ENCODE measurements at places on chromosomes 2 and 18. TPM values are rescaled to one million over a fixed set of nuclear protein-coding genes. Genes with fewer than 3 reads are reported as not detected.

The GALNT14 gene
- not detected for total RNA-seq

The SLC39A6 gene
- total RNA-seq, result 12.0 TPM

The TUBA3E gene
- total RNA-seq, result not detected

The TLX2 gene
- not detected for total RNA-seq

The PROM2 gene
- total RNA-seq, result 0.22 TPM

The SLC14A1 gene
- not detected for total RNA-seq

The FKBP1B gene
- total RNA-seq, result 12.6 TPM

The POU3F3 gene
- total RNA-seq, result not detected

The PXDN gene
- total RNA-seq, result 179 TPM

The REG1A gene
- not detected for total RNA-seq

The KCTD18 gene
- 7.2 TPM for total RNA-seq

The CFAP65 gene
- not detected for total RNA-seq

DNA sequence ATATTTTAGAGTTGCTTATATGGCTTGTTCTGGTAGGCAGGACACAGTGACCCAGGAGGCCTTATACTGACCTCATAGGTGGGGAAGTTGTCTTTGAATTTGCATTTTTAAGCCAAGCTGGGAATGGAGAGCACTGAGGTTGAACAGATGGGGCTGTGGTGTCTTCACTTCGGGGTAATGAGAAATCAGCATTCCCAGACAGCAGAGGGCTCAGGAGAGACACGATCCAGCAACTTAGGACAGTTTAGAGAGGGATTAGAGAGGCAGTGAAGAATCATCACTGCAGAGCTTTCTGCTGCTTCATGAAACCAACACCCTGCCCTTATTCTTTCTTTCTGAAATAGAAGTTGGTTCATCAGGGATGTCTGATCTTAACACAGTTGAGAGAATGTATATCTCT is 202.4 kb downstream of the TDRD15 start:
- no peak for DNase-seq

GRCh38 chr18:64717026-64717425 is 568.1 kb upstream of the LINC00305 start:
- DNase-seq, result no peak

DNA sequence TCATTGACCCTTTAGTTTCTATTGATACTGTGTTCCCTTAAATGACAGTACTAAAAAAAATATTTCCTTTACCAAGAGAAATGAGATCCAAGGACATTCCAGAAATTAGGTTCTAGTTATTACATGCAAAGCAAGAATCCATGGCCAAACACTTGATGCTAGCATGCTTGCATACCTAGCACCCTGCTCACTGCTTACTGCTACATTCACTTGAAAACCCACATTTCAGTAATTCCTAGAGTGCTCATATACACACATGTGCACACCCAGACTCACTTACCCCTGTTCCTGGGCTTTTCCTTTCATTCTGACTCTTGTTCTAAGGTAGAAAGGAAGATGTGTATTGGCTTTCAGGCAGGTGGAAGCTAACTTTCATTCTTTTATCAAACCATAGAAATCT is 395.9 kb downstream of the THSD7B start:
- no peak for DNase-seq

DNA sequence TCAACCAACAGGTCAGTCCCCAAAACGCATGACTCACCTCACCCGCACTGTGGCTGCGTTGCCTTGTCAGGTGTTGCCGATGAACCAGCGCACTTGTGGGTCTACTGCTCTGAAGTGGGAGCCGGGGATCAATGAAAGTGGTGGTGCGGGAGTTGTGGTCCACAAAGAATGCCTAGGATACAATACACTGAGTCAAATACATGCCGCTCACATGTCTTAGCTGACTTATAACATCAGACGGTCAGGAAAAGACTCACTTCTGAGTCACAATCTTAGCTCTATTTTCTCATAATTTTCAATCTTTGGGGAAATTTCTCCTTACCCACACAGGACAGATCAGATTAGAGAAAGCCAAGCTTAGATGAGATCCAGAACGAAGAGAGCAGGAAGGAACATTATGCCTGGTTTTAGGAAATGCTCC is 107.1 kb upstream of the STK17B start:
- no peak for DNase-seq

GRCh38 chr2:184597571-184597991 is 748 bp upstream of the ZNF804A start:
- peak; percentile 3 for DNase-seq

GRCh38 chr18:68803356-68803755 is 5.5 kb downstream of the CCDC102B start:
- peak; percentile 84 for DNase-seq

- no peak for DNase-seq
These were observed 4.5 kb downstream of the SLC23A3 start for GRCh38 chr2:219165058-219165911.

- no peak for DNase-seq
These were observed 322.3 kb upstream of the VWC2L start for GRCh38 chr2:214088536-214088935.

GRCh38 chr2:10514743-10515142 is 66.6 kb upstream of the ODC1 start:
- DNase-seq, result peak; percentile 69

DNA sequence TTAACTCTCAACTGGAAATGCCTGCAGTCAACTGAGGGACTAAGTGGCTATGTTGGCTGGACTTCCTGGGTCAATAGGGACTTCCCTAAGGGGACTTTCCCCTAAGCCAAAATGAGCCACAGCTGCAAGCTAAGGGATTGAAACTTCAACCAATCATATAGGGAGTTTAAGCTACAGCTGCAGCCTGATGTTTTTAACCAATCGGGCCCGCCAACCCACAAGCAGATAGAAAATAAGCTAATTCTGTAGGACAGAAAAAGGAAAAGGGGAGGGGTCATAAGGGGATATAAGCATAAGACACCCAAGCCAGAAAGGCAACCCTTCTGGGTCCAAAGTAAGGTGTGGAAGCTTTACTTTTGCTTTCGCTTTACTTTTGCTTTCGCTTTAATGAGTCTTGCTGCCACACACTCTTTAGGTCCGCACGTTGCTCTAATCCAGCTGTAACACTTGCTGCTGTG is 927.5 kb downstream of the ERBB4 start:
- no peak for DNase-seq

- no peak for DNase-seq
These were observed 55.1 kb downstream of the RALBP1 start for GRCh38 chr18:9530226-9531009.

- no peak for DNase-seq
These were observed 210.4 kb downstream of the CDH19 start for GRCh38 chr18:66393463-66393862.

- peak; percentile 53 for DNase-seq
These were observed 59.3 kb downstream of the COBLL1 start for GRCh38 chr2:164782323-164782722.

DNA sequence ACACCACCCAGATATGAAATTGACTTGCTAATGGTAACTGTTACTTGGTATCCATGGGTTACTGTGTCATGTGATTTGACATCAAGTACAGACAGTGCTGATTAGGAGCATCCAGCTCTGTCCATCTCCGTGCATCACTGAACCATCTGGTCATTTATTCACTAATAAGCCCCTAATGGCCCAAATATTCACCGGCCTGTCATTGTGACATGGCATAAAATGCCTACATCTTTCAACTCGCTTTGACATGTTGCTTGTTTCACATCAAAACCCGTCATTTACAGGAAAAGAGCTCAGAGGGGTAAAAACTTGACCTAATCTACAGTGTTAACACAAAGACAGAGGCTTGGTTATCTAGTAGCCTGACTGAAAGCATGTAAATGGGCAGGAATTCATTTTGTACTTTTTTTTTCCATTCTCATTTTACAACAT is 308.9 kb upstream of the ATP5MC3 start:
- DNase-seq, result no peak
